ENCODE measurements at places on chromosomes 11 and 22.
A peak's percentile ranks its signal among the peaks of the same experiment; 100 is the strongest.

GRCh38 chr11:125073616-125074483 lies 10.7 kb downstream of the SLC37A2 start:
- DNase-seq = no peak

- DNase-seq = no peak
These were observed 110.1 kb downstream of the NOX4 start for GRCh38 chr11:89381094-89381493.

- DNase-seq = no peak
These were observed 20.7 kb upstream of the MMP7 start for GRCh38 chr11:102551169-102551781.

GRCh38 chr22:36334081-36334820 lies 53.5 kb downstream of the MYH9 start:
- DNase-seq = no peak

- no peak for DNase-seq
These were observed 16.7 kb upstream of the FADD start for GRCh38 chr11:70186420-70186819.

DNA sequence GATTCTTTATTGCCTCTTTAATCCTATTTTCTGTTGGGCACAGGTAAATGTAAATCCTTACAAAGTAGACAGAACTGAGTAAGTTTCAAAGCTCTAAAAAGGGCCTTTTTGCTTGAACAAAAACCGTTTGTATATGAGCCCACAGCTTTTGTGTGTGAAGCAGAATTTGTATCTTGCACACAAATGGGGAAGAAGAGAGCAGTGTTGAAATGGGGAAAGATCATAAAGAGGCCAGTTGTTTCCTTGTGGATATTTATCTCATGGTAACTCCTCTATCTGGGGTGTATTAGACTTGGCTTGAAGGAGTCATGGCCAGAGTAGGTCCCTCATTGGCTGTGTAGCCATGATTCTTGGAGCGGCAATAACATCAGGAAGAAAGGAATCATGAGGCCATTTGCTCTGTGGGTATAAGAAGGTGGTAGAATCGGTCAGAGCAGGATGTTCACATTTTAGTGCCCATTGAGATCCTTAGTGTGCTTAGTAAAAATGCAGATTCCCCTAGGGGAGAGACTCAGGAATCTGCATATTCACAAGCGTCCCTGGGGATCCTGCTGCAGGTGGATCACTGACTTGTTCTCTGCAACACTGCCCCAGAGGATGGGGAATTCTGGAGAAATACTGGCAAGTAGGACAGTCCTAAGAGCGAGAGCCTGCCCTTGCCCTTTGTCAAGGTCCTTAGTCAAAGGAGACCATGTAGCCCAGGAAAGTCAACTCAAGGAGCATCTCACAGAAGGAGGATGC lies 126.5 kb downstream of the LDLRAD3 start:
- DNase-seq = no peak

GRCh38 chr11:60919956-60920355 lies 4.3 kb upstream of the TMEM132A start:
- no peak for DNase-seq

DNA sequence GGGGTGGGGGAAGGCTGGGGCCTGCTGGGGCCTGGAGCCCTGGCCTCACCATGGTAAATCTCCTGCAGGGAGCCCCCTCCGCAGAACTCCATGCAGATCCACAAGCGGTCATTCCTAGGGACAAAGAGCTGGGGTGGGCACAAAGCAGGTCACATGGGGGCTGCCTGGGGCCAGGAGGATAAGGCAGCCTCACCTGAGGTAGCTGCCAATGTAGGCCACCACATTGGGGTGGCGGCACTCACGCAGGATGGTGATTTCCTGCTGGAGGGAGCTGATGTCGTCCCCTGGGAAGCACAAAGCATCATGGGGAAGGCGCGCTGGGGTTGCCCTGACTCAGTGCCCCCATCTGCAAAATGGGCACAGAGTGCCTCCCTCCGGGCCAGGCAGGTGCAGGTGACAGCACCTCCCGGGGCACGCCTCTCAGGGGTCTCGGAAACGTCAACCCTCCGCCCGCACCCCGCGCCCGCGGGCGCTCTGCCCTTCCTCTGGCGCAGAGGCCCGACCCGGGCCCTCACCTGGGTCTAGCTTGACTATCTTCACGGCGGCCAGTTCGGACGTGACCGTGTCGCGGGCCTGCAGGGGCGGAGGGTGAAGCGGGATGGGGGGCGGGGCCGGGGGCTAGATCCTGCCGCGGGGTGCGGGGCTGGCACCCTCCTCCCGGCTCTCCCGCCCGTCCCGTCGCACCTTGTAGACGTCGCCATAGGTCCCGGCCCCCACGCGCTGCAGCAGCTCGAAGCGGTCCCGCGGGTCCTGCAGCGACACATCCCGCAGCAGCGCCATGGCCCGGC lies 450 bp downstream of the MAP4K2 start:
- no peak for DNase-seq

- no peak for DNase-seq
These were observed 32.1 kb downstream of the UQCR10 start for GRCh38 chr22:29799217-29799680.

- no peak for DNase-seq
These were observed 1061.7 kb upstream of the TENM4 start for GRCh38 chr11:80502511-80502910.

DNA sequence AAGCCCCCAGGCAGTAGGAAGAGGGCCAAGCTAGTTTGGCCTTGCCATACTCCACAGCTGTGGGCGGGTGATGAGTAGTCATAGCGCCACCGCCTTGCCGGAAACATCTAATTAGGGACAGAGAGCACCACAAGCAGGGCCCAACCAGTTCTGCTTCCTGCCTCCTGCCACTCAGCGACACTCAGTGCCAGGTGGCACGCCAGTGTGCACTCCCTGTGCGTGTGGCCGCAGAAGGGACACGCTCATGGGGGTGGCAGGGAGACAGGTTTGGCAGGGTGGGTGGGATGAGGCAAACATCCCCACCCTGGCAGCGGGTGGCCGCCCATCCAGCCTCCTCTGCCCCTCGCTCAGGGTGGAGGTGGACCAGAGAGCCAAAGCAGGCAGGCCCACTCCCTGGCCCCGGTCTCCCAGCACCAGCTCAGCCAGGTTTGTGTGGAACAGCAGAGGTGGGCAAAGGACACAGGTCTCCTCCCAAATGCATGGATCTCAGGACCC lies 4.9 kb downstream of the OVOL1 start:
- DNase-seq = no peak

GRCh38 chr22:37195921-37196320 lies 7.9 kb upstream of the C1QTNF6 start:
- DNase-seq = no peak

DNA sequence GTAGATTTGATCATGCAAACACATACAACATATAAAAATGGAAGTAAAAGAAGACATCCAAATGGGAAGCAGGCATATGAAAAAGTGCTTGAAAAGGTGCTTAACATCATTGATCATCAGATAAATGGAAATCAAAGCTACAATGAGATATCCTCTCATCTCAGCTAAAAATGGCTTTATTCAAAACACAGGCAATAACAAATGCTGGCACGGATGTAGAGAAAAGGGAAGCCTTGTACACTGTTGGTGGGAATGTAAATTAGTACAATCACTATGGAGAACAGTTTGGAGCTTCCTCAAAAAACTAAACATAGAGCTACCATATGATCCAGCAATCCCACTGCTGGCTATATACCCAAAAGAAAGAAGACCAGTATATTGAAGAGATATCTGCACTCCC lies 549 bp upstream of the TCN1 start:
- no peak for DNase-seq

GRCh38 chr22:17724241-17724640 lies 50.0 kb downstream of the BID start:
- no peak for DNase-seq

GRCh38 chr22:36347094-36347493 lies 40.7 kb downstream of the MYH9 start:
- no peak for DNase-seq

DNA sequence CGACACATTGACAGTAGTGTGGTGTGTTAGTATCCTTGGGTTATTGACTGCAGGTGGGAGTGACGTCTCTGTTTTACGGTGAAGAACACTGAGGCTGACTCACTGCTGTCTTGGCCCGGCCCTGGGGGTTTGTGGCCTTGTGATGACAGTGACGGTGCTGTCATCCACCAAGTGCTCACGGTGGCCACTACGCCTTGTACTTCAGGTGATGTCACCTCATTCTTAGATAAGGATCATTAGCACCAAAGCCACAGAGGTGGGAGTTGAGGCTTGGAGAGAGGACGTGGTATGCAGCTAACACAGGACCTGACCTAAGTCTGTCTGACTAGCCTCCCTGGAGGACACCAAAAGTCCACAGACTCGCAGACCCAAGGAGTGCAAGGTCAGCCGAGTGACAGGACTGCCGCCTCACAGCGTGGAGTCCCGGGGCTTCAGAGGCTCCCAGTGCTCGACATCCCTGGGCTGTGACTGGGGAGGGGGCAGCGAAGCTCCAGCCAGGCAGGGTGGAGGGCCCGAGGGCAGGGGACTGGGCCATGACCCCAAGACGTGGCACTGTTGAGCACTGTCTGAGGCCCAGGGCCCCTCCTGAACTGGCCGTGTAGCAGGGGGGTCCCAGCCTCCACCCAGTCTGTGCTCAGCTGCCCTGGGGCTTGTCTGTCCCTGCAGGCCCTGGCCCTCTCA lies 56.5 kb downstream of the NAT10 start:
- DNase-seq = no peak

GRCh38 chr11:11426226-11426952 lies 73.3 kb upstream of the CSNK2A3 start:
- DNase-seq = no peak

DNA sequence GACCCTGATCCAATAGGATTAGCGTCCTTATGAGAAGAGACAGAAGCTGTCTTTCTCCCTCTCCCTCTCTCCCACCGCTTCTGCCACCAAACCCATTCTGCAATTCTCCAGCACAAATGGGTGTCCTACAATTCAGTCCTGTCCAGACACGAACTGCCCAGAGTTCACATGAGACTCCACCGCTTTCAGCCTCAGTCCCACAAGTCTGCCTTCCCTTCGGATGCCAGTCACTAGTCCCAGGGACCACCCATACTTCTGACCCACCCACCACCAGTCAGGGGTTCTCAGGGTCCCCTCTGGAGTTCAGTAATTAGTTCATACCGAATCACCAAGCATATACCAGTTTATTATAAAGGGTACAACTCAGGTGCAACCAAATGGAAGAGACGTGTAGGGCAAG lies 73.6 kb downstream of the TRIM29 start:
- no peak for DNase-seq

GRCh38 chr11:68403831-68404230 lies 56.7 kb upstream of the PPP6R3 start:
- DNase-seq = no peak

DNA sequence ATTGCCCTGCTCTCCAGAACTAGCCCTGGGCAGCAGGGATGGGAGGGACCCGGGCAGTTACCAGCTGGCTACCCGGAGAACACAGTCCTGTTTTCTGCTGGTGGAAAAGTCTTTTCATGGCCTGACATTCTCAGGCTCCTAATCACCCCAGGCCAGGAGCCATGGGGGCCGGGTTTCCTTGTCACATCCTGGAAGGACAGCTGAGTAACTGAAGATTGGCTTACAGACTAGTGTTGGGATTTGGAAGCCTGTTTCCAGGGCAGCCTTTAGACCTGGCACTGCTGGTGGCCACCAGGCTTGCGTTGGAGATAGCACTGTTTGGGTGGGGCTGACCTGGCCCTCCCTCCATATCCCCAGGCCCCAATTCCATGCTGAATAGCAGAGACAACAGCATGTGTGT lies 349.0 kb downstream of the CTTN start:
- no peak for DNase-seq

GRCh38 chr22:45329530-45329936 lies 19.8 kb downstream of the FAM118A start:
- peak; percentile 96 for DNase-seq

DNA sequence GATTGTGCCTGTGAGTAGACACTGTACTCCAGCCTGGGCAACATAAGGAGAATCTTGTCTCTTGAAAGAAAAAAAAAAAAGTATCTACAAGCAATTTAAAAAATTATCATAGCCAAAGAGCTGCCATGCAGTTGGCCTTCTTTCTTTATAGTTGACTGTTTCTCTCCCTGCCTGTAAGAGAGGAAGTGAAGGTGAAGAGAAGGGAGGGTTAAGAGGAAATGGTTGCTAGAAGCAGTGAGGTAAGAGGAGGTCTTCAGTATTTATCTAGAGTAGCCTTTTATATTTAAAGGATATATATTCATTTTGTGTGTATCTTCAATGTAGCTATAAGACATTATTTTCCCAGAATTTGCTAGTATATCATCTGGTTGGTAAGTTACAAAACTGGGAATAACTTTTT lies 217.9 kb downstream of the TMEM135 start:
- DNase-seq = no peak

DNA sequence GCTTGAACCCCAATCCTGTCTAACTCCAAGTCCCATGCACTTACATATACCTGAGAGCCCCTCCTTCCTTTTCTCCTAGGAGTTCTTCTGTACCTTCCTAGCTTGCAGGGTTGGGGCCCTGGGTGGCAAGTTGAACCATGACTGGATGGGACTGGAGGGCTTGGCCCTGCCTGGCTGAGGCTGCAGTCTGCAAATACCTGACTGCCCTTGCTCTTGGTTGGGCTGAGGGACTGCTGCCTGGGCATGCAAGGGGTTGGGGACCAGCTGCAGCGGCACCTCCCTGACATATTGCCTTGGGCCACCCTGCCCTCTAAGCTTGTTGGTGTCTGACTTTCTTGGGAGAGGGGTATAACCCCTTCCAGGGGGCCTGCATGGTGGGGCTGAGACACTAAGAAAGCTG lies 9.8 kb upstream of the SLC39A13 start:
- no peak for DNase-seq

DNA sequence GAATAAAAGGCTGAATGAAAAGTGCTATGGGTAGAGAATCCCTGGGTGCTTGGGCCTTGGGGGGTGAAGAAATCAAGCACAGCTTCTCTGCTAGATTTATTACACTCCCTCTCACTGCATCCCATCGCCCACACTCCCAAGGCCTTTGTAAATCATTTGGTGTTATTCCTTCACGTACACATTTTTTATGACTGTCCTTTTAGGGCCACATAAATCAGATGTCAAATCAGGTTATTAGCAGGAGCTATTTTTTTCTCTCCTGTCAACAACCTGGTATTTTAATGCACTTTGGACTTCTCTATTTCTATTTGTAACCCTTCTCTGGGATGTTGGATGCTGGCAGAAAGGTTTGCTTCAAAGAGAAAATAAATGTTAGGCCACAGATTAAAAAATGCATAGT lies 408.8 kb downstream of the INSC start:
- DNase-seq = no peak

- DNase-seq = no peak
These were observed 80.6 kb upstream of the E2F8 start for GRCh38 chr11:19321351-19321750.

GRCh38 chr11:81644239-81644840 lies 1089.3 kb downstream of the FAM181B start:
- DNase-seq = peak; percentile 10

GRCh38 chr11:131815590-131815989 lies 445.2 kb downstream of the NTM start:
- DNase-seq = no peak

- no peak for DNase-seq
These were observed 5.3 kb downstream of the ARVCF start for GRCh38 chr22:20011123-20011992.

DNA sequence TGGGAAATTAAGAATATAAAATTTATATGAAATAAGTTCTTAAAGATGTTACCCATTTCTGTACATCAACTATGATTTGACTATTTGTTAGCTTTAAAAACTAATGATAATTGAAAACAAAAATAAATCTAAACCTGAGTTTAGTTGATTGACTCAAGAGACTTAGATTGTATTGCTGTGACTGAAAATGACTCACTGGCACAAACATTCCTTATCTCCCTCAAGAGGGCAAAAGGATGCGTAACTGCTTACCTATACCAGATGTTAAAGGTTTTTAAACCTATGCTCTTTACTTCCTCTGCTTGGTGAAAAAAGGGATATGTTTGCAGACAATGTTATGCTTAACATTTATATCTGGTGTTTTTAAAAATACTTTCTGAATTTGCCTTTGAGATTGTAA lies 30.3 kb downstream of the ATM start:
- no peak for DNase-seq
